ENCODE measurements at places on chromosomes 12 and 14.

- no peaks in the 10 kb centered on the region for H3K27me3 ChIP-seq
- no peaks in the 10 kb centered on the region for H3K4me1 ChIP-seq
- no peak overlapping the region for H3K4me3 ChIP-seq
- no peak overlapping the region for H3K27ac ChIP-seq
- H3K36me3 ChIP-seq: no peaks in the 10 kb centered on the region
- DNase-seq: no peak
These were observed 46.0 kb upstream of the MANSC4 start for GRCh38 chr12:27826076-27826475.

DNA sequence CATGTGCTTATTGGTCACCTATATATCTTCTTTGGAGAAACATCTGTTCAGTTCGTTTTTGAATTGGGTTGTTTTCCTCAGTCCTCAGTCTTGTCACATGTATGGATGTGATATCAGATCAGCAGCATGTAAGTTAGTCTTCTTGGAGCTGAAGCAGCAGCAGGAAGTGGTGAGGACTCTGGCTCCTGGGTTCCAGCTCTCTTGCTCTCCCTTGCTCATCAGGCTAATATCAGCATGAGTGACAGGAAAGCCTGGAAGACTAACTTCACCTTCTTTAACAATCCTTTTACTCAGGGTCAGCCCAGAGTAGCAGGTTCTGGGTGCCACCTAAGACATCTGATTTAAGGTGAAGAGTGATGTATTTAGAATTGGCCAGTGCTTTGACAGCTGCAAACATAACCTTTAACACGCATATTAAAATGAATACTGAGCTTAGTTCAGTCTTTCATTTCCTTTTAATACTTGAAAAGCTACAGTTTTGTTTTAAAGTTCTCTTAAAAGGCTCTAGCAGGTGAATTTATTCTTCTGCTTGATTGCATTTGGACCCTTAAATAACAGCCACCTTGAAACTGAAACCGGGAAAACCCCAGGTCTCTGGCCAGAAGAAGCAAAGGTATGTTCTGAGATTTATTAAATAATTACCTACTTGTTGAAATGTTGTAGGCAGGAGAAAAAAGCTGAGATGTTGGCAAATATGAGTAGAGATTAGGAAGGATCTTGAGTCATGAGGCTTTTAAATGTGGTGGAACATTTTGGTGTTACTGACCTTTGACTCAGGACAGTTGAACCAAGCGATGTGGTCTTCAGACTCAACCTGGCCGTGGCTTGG is 54.3 kb downstream of the DRAM1 start:
- peak overlapping the region; percentile 65 for H3K27ac ChIP-seq
- no peaks in the 10 kb centered on the region for H3K4me1 ChIP-seq
- H3K36me3 ChIP-seq: no peaks in the 10 kb centered on the region
- no peak for DNase-seq
- no peaks in the 10 kb centered on the region for H3K27me3 ChIP-seq

- H3K4me1 ChIP-seq: no peaks in the 10 kb centered on the region
- no peak for DNase-seq
- H3K27me3 ChIP-seq: no peaks in the 10 kb centered on the region
- no peaks in the 10 kb centered on the region for H3K36me3 ChIP-seq
- H3K4me3 ChIP-seq: no peak overlapping the region
- no peak overlapping the region for H3K27ac ChIP-seq
These were observed 77.8 kb downstream of the IFT43 start for GRCh38 chr14:76063327-76063726.

DNA sequence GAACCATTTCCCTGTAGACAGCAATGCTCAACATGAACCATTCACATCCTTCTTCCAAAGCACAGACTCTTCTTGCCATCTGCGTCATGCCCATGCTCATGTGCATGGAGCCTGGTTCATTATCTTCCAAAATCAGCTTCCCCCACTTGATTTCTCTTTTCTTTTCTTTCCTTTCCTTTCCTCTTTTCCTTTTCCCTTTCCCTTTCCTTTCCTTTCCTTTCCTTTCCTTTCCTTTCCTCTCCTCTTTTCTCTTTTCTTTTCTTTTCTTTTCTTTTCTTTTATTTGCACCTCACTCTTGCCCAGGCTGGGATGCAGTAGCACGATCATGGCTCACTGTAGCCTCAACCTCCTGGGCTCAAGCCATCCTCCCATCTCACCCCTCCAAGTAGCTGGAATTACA is 37.5 kb downstream of the WIF1 start:
- H3K4me3 ChIP-seq: no peak overlapping the region
- DNase-seq: no peak
- H3K27ac ChIP-seq: no peak overlapping the region
- H3K27me3 ChIP-seq: no peaks in the 10 kb centered on the region

GRCh38 chr12:104975587-104976343 is 10.4 kb upstream of the NOPCHAP1 start:
- H3K27me3 ChIP-seq: no peaks in the 10 kb centered on the region
- DNase-seq: no peak
- H3K4me3 ChIP-seq: no peak overlapping the region
- H3K4me1 ChIP-seq: no peaks in the 10 kb centered on the region

DNA sequence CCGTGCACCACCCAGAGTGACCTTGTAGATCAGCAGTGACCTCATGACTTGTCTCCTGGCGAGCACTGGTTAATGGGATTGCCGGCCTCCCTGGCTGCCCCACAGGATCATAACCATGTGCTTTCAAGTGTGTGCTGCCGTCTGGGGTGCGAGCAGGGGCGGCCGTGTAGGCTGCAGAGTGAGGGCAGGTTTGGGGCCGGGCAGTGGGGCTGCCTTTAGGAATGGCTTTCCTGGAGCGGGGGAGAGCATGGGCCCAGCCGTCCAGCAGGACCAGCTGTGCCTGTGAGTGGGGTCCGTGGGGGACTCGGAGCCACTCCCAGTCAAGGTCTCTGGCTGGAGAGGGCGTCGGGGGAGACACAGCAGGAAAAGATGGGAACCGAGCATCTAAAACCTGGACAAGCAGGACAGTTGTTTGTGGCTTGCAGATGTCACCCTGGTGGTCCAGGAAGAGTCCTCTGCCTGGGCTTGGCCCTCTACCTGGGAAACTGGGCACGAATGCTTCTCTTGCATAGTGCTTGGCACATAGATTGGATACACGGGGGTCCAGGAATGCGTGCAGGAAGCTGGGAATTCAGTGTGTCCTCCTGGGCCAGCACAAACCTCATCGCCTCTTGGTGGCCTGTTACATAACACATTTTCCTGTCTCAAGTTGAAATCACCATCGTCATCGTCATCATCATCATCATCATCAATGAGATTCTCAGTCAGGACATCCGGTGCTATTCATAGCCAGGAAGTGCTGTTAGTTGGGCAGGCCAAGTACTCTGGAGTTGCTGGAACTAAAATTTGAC is 96.0 kb downstream of the ADGRD1 start:
- no peaks in the 10 kb centered on the region for H3K36me3 ChIP-seq
- no peaks in the 10 kb centered on the region for H3K27me3 ChIP-seq
- H3K27ac ChIP-seq: no peak overlapping the region
- no peak overlapping the region for H3K4me3 ChIP-seq
- no peaks in the 10 kb centered on the region for H3K4me1 ChIP-seq

DNA sequence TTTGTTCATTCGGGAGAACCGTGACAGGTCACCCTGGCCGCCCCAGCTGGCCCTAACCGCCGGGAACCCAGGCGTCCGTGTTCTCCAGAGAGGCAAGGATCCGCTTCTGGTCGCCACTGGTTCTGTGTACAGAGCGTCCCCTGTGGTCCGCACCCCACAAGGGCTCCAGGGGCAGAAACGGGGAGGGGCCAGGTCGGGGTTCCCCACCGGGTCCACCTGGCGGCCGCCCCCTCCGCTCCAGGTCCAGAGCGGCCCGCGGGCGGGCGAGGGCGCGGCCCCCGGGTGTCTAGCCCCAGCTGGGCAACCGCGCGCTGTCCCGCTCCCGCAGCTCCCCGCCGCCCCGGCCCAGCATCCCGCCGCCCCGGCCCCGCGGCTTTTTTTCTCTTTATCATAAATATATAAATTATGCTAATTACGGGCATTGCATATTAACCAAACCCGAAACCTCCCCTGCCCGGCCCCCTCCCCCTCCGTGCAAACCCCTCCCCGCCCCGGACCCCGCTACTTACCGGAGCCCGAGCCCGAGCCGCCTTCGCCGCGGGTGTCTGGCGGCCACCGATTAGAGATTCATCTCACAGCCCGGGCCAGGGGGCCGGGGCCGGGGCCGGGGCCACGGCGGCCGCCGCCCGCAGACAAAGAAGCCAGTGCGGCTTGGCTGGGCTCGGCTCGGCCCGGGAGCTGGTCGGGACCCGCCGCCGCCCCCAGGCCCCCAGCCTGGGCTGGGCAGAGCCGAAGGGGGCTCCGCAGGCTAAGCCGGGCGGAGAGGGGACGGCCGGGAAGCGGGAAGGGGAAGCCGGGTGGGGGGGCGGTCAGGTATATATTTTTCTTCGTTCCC is 512 bp downstream of the POU6F1 start:
- H3K27ac ChIP-seq: peak overlapping the region; percentile 94
- DNase-seq: peak; percentile 81
- peaks cover 10% of the 10 kb centered on the region for H3K4me1 ChIP-seq
- no peaks in the 10 kb centered on the region for H3K36me3 ChIP-seq
- H3K27me3 ChIP-seq: no peaks in the 10 kb centered on the region
- H3K4me3 ChIP-seq: peak overlapping the region; percentile 84

Data from Peyer's patch (tissue), 4 donors.